GM10248 (cell line): ENCODE measurements at places on chromosomes 11 and 22.

DNA sequence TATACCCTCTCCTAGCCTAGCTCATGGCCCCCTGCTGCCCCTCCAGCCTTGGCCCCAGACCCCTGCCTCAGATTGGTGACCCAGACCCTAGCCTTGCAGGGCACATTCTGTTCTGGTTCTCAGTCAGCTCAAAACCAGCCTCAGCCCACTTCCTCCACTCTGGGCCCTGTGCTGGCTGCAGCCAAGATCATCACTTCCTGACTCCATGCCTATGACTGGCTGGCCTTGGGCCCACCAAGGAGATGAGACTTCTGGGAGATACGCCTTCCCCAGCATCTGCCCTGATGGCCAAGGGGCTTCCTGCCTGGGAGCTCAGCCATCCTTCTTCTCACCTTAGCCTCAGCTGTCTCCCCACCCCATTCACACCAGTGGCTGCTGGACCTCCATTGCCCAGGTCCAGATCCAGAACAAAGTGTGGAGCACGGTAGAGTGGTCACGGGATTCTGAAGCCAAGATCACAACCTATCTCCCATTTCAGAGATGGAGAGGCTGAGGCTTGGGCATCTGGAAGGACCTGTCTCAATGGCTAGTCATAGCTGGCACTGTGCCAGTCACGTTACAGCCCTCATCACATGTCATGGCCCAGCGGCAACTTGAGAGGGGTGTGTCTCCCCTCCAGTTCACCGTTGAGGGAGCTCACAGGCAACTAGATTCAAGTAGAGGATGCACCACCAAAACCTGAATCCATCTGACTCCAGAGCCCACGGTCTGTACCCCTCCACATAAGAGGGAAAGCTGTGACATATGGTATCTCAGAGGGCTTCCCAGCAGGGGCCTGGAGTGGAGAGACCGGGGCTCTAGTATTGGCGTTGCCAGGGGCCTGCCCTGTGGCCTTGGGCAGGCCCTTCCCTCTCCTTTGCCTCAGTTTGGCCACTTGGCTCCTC lies 43.0 kb upstream of the KLHL35 start:
- DNase-seq, result no peak

GRCh38 chr11:103085758-103086365 lies 6.1 kb downstream of the DCUN1D5 start:
- no peak for DNase-seq

- DNase-seq, result no peak
Measured at GRCh38 chr11:101718402-101718801, 134.6 kb upstream of the TRPC6 start.

DNA sequence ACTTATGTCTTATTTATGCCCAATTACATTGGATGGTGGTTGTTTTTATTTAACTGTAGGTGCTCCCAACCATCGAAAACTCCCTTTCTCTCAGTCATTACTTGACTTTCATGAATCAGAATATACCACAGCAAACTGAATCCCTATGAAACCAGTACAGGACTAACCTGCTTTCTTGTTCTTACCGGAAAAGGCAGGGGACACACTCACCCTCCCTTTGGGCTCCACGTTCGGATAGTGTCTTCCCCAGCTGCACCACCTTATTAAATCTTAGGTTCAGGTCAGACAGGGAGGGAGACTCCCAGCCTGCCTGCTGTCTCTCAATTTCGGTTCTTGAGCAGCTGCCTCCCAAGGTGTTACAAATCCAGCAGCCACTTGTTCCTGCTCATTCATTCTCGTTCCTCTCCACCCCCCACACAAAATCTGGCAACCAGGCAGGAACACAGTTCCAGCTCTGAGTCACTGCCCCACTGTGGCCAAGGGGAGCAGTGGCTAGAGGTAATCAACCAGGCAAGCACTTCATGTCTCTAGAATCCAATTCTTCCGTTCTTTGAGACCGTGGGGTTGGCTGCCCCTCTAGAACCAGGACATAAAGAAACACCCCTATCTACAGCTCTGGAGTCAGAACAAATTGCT lies 133.0 kb downstream of the PLEKHA7 start:
- no peak for DNase-seq

DNA sequence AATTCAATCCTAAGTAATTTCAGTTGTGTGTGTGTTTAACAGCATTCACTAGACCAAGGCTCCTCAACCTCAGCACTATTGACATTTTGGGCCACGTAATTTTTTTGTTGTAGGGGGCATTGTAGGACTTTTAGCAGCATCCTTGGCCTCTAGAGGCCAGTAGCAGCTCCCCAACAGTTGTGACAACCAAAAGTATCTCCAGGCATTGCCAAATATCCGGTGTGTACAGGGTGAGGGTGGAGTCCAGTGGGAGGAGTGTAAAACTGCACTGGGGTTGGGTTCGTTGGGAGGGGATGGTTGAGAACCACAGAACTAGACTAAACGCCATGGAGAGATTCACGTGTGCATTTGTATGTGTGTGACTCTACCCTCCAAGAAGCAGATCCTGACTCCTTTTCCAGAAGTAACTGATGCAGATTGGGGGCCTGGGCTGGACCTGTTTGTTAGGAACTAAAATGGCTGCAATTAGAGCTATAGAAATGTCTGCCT lies 5.9 kb upstream of the PHF21A start:
- DNase-seq, result peak; percentile 54

GRCh38 chr11:134581121-134581626 lies 169.1 kb upstream of the B3GAT1 start:
- peak; percentile 3 for DNase-seq

GRCh38 chr22:45678961-45679912 lies 7.6 kb downstream of the ATXN10 start:
- DNase-seq, result peak; percentile 26

- DNase-seq, result no peak
Measured at GRCh38 chr22:45169591-45170466, 6.1 kb downstream of the NUP50 start.

- no peak for DNase-seq
Measured at GRCh38 chr22:35598396-35598710, 18.8 kb downstream of the MB start.

DNA sequence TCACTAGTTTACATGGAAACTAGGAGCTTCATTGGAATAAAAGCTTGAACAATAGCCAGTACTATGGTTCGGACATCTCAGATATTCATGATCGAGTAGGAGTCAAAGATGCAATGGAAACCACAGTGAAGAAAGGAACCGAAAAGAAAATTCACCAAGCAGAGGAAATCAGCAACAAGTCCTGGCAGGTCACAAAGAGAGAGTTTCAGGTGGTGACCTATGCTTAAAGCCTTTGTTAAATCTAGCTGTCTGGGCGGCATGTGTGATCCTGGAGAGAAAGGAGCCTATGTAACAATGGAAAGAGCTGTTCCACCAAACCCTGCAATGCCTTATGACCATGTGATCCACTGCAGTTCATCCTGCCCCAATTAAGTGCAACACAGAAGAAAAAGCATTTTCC lies 68.9 kb upstream of the POU2AF2 start:
- DNase-seq, result peak; percentile 35

DNA sequence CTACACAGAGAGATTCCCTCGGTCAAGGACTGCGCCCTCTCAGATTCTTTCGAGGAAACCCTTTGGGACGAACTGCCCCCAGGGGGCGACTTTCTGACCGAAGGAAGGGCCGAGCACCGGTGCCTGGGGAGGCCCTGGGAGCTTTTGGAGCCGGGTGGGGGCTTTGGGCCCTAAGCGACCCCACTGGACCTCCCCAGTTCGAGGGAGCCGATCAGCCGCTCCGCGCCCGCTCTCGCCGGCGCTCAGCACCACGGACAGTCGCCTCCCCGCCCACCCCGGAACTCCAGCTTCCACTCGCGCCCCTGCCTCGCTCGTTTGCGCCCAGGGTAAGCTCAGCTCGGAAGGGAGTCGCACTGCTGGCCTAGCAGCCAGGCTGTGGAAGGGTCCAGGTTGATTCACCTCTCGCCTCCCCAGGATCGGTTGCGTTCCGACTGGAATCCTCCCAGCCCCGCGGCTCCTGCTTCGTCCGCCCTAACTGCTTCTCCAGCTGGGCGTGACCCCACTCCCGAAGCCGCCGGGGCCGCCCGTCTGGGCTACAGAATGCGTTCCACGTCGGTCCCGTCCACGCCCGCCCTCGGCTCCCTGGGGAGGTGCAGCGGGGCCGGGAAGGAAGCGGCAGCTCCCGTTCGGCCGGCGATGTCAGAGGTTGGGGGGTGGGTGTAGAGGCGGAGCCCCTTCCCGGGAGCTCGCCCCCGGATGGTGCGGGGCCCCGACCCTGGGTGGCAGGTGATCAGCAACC lies 428 bp downstream of the SCN3B start:
- DNase-seq, result peak; percentile 67

DNA sequence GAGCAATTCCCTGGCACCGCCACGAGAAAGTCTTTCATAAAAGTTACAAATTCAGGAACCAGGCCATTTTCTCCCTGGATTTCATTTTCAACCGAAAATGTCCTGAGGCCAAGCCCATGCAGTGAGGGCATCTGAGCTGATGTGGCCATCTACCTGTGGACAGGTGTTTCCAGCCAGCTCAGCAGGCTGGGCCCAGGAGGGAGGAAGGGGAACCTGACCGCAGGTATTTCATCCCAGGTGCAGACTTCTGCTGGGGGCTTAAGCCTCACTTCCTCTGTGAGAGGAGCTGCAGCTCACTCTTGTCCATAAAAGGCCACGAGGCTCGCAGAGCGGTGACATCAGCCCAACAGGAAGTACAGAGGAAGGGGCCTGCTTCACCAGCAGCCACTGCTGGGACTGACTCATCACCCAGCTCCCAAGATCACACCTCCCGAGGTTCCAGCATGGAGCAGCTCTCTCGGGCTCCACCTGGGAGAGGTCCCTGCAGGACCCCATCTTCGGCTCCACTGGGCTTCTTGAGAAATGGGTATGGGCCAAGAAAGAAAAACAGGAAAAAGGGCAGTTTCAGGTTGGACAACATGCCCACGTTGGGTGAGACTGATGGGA lies 56.4 kb downstream of the MYH9 start:
- DNase-seq, result peak; percentile 87

DNA sequence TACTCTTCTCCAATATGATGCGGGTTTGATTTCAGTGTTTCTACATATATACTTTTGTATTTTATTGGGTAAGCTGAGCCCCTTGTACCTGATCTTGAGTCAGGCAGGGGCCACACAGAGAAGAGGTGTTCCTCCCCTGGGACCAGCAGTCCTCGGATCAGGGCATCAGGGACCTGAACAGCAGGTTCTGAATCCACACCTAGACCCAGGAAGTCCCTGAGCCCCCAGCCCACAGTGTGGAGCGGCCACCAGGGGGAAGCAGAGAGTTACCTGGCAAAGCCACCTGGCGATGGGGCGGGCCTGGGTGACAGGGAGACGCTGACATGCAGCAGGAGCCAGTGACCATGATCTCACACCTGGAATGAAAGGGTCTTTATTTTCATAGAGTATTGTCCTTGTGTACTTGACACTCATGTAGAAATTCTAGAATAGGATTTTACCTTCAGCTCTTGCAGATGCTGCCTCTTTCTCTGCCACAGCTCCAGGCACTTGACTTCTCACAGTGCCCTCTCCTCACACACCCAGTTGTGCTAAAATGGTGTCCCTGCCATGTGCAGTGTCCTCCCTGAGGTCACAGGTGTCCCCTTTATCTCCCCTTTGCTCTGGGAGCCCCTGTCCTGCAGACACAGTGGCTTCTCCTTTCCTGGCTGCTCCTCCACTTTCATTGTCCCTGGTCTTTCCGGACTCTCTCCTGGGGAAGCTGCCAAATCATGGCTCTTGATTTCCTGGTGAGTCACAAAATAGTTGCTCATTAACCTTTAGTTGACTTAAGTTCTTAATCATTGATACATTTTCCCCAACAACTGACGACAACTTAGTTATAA lies 48.5 kb downstream of the GGTLC2 start:
- DNase-seq, result peak; percentile 70

- DNase-seq, result peak; percentile 41
Measured at GRCh38 chr11:63508009-63508408, 2.1 kb downstream of the LGALS12 start.

GRCh38 chr11:123454060-123454651 lies 24.1 kb downstream of the GRAMD1B start:
- DNase-seq, result no peak

DNA sequence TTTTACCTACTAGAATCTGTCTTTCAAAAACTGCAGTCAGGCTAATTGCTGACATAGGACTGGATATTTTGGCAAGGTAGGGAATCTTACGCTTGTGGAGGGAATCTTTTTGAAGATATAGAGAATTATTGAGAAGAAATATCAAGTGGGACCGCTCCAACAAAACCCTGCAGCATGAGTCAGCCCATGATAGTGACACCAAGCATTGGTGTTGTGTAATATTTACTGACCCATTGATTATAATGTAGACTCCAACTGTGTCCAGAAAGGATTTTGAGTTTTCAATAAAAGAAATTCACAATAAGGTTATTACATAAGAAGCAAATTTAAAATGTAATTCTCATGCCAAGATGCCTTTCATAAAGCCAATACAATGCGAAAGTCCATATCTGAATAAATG lies 20.7 kb downstream of the MS4A4A start:
- no peak for DNase-seq

DNA sequence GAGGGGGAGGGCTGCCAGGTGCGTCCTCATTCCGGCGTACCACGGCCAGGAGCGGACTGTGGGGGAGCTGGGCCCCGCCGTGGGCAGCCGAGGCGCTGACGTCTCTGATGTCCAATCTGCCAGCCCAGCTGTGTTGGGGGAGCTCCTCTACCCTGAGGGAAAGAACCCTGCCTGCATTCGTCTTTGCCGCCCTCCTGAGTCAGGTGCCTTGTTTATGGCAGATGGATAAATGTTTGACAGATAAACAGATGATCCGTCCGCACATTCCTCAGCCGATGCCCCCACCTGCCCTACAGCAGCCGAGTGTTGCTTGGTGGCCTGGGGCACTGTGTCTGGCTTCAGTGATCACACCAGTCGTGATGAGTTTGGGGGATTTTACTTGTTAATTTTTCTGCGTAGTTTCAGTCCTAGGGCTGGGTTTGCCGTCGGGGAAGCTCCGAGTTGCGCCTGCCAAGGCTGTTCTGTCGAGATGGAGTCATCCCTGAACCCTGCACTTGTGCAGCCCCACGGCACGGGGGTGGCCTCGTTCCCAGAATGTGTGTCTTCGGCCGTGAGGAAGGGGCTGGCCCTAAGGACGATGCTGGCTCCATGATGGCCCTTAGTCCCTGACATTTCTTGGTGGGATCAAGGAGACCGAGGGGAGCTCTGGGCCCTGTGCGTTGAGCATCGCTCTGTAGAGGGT lies 1083.9 kb downstream of the BRD1 start:
- DNase-seq, result no peak

- DNase-seq, result no peak
Measured at GRCh38 chr22:30284172-30284571, 5.1 kb downstream of the CASTOR1 start.

DNA sequence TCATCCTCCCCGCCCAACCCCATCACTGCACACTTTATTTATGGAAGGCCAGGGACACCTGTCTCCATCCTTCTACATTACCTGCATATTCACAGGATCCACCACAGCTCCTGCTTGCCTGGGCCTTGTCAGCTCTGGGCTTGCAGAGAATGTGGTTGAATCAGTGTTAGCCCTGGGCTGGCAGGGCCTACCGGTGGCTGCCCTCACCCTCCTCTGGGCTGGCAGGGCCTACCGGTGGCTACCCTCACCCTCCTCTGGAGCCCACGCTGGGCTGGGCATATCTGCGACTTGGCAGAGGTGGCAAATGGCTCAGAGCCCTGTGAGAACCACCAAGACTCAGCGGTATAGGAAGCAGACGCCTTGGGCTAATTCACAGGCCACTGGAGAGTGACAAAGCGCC lies 300.9 kb downstream of the NTM start:
- no peak for DNase-seq

- no peak for DNase-seq
Measured at GRCh38 chr11:111400595-111400994, 21.5 kb upstream of the POU2AF1 start.

GRCh38 chr22:49468487-49469198 lies 359.0 kb downstream of the BRD1 start:
- no peak for DNase-seq

- peak; percentile 53 for DNase-seq
Measured at GRCh38 chr22:40237241-40237640, 59.5 kb downstream of the TNRC6B start.
